Activated CD8-positive, alpha-beta memory T cell treated with anti-CD3 and anti-CD28 coated beads, Interleukin-2, amount 50 U/mL, for 4 hours (primary cell): ENCODE measurements at places on chromosomes 16 and 17.

DNA sequence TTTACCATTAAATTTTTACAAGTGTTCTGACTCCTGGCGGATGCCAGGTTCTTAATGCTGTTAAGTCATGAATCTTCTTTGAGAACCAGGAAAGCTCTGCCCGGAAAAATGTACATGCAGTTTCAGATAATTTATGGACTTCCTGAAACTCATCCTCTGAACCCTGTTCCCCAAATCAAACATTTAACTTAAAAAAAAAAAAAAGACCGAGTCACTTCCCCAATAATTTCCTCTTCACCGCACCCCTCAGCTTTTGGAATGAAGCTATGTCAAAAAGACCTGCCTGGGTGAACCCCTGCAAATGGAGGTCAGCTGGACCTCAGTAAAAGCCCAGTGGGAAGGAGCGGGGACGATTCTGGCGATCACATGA, 15.0 kb downstream of the ZNF232 start:
- no peak for DNase-seq

DNA sequence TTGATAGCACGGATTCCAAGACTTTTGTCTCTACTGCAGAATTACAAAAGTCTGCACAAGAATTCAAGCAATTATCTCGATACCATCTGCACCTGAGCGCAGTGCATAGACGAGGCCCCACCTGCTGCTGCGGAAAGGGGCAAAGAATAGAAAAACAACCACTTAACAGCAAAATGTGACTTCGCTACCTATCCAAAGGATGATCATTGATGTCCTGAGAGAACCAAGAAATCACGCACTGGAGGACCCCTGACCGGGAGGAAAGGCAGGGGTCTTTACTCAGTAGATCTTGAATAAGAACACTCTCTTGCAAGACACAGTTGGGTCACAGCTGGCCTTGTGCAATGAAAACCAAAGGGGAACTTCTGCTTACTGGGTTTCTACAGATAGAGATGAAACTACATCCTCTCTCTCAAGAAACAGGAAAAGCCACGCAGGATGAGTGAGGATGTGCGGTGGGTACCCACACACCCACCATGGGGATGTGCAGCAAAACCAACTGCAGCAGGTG, 147.4 kb upstream of the RPH3AL start:
- no peak for DNase-seq

DNA sequence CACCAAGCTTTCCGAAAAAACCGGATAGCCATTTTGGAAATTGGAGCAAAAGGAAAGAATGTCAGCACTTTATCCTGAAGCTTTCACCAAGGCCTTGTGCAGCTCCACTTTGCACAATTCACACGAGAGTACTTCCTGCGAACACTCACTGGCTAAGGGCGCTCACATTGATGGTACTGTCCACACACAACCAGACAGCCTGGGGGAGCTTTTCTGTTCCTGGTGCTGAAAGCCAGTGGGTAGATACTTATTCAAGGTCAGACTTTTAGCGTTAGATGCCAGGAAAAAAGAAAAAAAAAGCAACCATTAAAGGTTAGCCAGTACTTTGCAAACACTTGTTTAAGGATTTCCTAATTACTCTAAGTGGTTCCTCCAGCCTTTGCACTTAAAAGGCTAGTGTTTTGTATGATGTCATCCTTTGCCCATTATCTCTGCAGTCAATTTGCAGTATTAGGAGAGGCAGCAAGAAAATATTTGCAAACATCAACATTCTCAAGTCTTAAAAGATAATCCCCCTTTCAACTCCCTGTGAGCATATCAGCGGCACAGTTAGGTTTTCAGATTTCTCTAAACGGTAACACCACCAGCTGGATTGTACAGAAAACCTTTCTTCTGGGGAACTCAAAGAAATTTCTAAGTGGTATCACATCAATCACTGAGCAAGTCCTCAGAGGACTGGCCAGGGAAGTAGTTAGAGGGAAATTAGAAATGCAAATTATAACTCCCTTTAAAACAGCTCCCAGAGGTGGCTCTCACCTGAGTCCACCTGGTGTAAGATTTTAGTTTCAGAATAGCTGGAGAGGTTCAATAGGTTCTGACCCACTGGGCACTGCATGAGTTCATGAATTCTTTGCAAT, 243.4 kb upstream of the IRX5 start:
- no peak for DNase-seq

- no peak for DNase-seq
These were observed 49.6 kb downstream of the MGAT5B start for GRCh38 chr17:76917829-76918228.

DNA sequence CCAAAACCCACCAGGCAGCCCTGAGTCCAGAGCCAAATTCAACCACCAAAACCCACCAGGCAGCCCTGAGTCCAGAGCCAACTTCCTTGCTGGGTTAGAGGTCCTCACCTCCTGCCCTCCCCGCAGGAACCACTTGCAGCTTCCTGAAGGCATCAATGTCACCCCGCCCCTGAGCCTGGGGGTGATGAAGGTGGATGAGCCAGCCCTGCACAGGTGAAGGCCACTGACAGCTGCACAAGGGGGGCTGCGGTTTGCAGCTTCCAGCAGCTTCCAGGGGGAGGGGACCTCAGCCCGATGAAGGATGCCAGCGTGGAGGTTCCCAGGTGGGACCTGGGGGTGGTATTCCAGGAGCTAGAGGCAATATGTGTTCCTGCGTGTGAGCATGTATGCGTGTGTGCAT, 7.6 kb upstream of the CSNK1D start:
- DNase-seq, result no peak
